Spleen (tissue), 13 donors: ENCODE measurements at places on chromosomes 3 and 15. TPM values are rescaled to one million over a fixed set of nuclear protein-coding genes. Genes with fewer than 3 reads are reported as not detected.
A peak's percentile ranks its signal among the peaks of the same experiment; 100 is the strongest.

SERPINI2 gene
- not detected for total RNA-seq

DZIP3 gene
- total RNA-seq = 24.4 TPM

ACTRT3 gene
- total RNA-seq = 0.92 TPM

CAMKV gene
- total RNA-seq = not detected

DNA sequence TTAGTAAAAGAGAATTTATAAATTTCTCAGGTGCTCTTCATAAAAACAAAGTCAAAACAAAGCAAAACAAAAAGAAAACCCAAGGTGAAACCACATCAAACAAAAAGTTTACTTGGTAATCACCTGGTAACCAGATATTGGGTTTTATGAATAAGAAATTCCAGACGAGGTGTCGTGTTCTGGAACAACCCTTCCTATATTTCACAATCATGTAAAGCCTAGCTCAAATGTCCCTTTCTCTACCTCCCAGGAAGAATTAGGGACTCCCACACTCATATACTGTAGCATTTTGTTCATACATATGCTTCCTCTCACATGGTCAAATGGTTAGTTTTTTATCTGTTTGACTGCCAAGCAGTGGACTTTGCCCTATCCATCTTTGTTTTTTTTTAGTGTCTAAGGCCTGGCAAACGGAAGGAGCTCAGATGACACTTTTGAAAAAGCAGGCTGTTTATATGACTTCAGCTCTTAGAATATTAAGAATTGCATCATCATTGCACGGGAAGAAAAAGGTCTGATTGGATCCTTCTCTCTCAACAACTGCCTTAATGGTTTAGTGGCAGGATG lies 326.7 kb upstream of the TBL1XR1 start:
- no peak for DNase-seq

DNA sequence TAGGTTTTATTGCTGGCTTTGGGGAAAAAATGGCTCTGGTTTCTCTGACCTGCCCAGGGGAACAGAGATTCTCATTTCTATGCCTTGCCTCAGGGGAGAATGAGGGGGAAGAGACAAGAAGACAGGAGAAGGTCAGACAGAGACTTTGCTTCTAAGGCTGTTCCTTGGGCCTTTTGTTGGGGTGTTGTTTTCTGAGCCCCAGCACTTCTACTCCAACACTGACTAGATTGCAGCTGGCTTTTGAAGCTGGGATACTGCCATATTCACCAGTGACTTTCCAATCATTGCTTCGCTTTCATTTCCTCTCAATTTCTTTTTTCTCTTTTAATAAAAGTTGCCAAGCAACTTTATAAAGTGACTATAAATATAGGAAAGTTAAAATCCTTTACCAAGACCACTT lies 143.2 kb upstream of the ARHGEF26 start:
- no peak for DNase-seq

- no peak for DNase-seq
Observed at GRCh38 chr3:44966795-44967278, 9.1 kb downstream of the ZDHHC3 start.

DNA sequence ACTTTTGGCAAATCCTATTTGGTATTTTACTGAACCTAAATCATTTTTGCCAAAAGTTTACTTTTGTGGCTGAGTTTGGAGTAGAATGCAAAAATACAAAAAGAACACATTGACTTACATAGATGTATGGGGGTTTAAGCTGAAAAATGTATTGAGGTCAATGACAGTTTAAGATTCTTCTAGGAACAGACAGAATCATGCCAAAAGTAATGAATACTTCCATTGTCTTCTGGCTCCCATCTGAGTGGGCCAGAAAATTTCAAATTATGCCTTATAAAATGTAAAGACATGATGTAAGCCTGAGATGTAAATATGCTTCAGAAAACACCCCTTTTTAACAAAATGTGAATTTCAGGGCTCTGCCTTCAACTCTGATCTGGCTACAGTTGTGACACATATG lies 375.1 kb upstream of the DPH6 start:
- no peak for DNase-seq

GRCh38 chr3:27342267-27342666 lies 26.9 kb downstream of the NEK10 start:
- DNase-seq = no peak

GRCh38 chr3:116112696-116113095 lies 332.6 kb downstream of the LSAMP start:
- no peak for DNase-seq

DNA sequence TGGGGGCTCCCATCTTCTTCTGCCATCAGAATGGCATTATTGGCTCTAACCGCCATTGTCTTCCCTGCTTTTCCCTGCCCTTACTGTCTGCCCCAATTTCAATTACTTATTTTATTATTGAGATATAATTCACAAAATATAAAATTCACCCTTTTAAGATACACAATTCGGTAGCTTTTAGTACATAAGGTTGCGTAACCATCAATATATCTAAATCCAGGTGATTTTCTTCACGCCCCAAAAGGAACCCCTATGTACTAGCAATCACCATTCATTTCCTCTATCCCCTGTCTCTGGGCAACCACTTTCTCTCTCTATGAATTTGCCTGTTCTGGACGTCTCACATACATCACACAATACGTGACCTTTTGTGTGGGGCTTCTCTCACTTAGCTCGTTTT lies 18.0 kb downstream of the RBP2 start:
- no peak for DNase-seq

DNA sequence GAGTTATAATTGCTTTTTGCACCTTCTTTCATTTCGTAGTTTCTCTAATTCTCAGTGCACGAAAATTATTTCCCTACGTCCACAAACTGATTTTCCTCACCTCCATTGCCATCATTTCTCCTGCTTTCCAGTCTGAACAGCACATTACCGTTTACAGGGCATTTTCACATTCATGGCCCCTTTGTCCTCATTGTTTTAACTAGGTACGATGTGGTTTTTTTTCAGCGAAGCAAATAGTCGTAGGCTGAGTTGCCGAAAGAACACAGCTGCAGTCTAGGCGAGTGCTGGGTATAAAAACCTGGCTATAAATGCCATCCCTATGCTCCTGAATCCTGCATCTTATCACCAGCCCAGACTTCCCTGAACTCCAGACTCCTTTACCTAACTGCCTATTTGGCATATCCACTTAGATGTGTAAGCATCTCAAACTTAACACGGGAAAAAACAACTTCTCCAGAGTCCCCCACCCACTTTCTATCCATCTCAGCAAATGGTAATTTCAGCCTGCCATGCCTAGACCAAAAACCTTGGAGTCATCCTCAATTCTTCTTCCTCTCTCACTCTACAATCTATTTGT lies 691 bp upstream of the FSIP1 start:
- no peak for DNase-seq

DNA sequence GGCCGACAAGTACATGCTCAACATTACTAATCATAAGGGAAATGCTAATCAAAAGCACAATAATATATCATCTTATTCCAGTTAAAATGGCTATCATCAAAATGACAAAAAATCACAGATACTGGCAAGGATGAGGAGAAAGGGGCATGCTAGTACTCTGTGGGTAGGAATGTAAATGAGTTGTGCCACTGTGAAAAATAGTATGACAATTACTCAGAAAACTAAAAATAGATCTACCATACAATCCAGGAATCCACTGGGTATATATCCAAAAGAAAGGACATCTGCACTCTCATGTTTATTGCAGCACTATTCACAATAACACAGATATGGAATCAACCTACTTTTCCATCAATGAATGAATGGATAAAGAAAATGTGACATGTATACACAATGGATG lies 1256.5 kb downstream of the SI start:
- no peak for DNase-seq

DNA sequence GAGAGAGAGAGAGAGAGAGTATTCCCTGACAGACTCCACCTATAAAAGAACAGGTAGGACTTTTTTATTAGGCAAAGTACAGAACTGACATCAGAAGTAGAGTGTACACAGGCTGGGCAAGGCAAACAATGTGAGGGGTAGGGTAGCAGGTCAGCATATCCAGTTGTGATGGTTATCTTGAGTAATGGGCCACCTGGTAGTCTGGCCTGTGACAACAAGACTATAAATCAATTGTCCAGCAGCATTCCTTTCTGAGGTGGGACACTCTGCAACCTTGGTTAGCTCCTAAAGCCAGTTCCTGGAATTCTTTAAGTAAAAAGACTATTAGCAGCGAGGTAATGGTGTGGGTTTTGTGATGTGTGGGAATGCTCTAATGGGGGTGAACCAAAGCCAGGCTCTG lies 14.9 kb upstream of the TMCC1 start:
- DNase-seq = no peak

- DNase-seq = peak; percentile 88
Observed at GRCh38 chr3:45596290-45596791, 1.8 kb downstream of the LIMD1 start.

DNA sequence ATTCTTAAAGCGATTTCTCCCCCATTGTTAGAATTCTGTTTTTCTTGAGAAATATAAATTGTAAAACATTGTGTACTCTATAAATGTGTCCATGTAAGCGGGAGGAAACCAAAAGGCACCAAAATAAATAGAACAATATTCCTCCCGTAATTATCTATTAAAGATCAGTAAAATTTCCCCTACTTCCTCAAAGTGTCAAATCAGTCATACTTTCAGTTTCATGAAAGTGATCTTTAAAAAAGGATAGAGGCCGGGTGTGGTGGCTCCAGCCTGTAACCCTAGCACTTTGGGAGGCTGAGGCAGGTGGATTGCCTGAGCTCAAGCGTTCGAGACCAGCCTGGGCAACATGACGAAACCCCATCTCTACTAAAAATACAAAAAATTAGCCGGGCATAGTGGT lies 278.9 kb downstream of the MECOM start:
- DNase-seq = no peak

DNA sequence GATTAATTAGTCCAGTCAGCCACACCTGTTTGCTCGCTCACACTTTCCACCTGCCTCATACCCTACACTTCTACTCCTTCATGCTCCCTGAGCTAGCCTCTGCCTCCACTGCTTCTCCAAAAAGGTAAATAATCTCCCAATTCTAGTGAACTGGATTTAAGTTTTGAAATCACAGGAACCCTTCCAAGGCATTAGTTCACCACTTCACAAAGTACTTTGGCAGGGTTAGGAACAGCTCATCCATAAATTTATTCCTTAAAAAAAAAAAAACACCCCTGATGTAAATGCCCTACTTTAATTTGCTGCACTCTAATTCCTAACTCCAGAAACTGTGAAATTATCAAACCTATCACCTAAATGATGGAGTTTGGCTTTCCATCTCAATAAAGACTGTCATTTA lies 58.3 kb downstream of the GADL1 start:
- DNase-seq = no peak

DNA sequence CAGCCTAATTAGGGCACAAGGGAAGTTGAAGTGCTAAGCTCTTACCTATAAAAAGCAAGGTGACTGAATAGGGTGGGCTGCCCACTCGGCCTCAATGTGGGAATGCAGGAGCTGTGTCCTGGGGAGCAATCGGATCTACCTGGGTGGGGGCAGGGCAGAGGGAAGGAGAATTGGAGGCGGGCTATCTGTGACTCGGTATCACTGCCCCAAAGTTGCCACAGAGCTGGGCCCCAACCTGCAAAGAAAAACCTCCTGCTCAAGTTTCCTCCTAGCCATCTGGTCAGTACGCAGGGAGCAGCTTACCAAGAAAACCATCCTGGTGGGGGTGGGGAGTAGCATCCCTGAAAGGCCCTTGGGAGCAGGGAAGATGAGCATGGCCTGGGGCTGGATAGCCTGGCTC lies 10.7 kb downstream of the CIB2 start:
- no peak for DNase-seq

- no peak for DNase-seq
Observed at GRCh38 chr15:100999369-100999768, 80.2 kb downstream of the LRRK1 start.

DNA sequence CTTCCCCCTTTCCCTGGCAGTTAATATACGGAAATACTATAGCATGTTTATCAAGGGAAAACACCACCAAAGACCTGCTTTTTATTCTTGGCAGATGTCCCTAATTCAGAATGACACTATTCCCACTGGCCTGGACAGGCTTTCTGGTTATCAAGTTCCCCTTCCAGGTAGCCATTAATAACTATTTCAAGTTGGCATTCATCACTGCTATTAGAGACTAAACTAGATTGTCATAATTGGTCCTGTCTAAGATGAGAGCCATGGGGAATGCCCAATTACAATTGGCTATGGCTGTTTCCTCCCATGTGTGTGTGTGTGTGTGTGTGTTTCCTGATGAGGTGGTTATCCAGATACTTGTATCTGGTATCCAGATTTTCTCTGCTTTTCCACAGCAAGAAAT lies 608.1 kb downstream of the SQOR start:
- DNase-seq = no peak

- DNase-seq = no peak
Observed at GRCh38 chr15:57398336-57398735, 22.0 kb downstream of the CGNL1 start.

DNA sequence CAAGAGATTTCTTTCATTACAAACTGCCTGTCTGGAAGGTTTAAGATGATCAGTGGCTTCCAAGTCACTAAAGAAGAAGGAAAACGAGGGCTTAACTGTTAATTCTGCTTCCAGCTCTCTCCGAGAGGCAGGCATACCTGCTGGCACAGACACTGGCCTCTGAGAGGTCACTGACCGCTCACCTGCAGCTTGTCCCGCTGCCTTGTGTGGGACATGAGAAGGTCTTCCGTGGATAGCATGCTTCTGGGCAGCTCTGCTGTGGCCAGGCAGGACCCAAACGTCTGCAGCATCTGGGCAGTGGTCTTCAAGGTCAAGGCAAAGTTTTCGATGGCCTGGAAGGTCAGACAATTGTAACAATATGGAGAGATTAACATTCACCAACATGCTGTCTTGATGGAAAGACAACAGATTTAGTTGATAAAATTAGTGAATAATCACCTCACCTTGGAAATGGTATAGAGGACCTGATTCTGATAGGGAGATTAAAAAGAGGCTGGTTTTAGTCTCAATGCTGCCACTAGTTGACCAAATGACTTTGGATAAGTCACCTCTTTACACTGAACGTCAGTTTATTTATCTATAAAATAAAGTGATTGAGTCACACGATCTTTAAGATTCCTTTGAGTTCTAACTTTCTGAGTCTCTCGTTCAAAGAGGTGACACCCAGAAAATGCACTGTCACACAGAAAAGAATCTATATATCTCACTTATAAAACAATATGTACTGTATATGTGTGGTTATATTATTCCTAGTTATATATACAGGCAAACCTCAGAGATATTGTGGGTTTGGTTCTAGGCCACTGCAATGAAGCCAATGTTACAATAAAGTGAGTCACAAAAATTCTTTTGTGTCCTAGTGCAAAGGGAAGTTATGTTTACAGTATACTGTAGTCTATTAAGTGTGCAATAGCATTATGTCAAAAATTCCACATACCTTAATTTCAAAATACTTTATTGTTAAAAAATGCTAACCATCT lies 65.1 kb downstream of the B3GNT5 start:
- no peak for DNase-seq

DNA sequence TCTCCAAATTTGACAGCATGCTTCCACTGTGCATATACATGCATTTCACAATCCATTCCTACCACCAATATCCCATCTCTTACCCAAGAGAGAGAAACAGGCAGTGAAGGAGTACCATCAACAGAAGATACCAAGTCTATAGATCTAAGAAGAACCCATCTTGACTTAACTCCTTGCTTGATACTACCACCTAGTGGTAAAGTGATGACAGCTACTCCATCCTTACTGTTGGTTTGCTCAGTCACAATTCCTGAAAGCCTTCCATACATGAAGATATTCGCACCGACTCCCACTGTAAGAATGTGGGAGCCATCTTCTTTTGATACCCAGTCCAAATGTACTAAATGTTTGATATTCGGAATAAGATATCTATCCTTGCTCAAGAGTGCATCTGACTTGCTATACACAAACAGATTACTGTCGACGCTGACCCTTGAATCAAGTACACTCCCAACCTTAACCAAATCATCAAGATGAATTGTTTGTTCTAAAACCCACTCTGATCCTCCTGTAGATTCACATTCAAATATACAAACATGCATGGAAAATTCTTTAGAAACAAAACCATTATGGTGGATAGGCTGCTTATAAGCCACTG lies 123.1 kb downstream of the DMXL2 start:
- no peak for DNase-seq
